ENCODE measurements at places on chromosomes 1 and 21.

DNA sequence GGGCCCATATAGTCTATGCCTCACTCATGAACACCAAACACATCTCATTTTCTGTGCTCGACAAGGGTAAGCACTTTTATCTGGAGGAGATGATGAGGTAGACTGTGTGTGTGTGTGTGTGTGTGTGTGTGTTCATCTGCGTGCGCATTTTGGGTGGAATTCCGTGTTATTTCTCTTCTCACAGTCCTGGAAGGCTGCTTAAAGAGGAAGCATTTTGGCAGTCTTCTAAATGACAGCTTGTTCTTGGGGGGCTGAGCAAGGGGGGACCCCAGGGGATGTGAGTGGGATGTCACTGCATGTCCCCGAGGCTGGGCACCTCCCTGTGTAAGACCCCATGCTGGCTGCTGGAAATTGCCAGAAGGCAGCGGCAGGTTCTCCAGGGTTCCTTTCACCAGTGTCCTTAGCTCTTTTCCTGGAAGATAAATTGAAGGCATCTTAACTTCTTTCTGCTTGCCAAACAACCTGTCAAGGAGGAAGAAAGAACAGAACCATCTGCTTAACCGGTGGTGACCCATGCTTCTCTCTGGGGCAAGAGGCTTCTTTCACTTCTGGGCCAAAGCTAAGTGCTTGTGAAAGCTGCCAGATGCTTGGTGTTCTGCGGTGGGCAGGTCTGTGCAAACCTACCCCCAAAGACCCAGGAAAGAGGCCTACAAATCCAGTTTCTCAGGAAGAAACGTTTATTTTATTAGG lies 9.9 kb upstream of the RD3 start:
- DNase-seq: no peak
- H3K27ac ChIP-seq: no peak overlapping the region
- H3K36me3 ChIP-seq: no peaks in the 10 kb centered on the region
- no peak overlapping the region for H3K4me3 ChIP-seq

GRCh38 chr1:6832531-6833188 lies 47.4 kb downstream of the CAMTA1 start:
- H3K27ac ChIP-seq: no peak overlapping the region
- H3K4me1 ChIP-seq: peaks cover 3% of the 10 kb centered on the region
- no peaks in the 10 kb centered on the region for H3K27me3 ChIP-seq
- H3K36me3 ChIP-seq: peaks cover 12% of the 10 kb centered on the region
- H3K4me3 ChIP-seq: no peak overlapping the region
- DNase-seq: no peak

- peaks cover 2% of the 10 kb centered on the region for H3K27me3 ChIP-seq
- peaks cover 6% of the 10 kb centered on the region for H3K4me1 ChIP-seq
- no peak for DNase-seq
Measured at GRCh38 chr1:84632673-84633434, 57.4 kb downstream of the SSX2IP start.

DNA sequence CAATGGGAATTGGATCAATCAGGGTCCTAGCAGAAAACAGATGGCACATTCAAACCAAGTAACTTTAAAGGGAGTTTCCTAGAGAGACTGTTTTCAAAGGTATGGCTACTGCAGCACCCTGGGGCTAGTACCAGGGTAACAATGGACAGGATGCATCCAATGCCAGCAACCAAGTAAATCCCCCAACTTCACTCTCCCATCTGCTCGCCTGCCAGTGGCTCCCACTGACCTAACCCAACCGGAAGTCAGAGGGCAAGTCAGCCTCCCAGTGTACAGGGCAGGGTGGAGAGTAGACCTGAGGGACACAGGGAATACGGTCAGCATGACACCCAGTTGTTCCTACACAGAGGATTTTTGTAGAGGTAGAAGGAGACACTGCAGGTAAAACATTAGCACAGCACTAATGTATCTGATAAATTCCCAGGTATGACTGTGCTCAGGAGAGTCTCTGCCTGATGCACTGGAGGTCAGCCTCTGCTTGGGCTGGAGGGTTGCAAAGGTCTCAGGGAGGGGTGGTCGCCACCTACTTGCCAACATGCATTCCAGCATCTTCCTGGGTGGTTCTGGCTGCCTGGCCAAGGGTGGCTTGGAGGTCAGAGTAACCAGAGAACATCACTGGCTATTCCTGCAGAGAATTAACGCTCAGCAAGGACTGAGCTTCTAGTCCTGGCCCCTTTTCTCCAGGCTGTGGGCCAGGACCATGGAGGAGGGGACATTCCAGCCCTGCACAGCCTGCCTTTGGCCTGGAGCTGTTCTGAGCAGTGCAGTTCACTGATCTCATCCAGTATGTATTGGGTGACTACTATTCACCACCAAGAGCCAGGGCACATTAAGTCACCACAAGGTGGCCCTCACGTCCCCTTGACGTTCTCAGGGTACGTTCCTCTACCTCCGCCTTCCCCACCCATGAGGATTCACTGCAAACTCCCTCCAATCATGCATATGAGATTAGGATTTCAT lies 5.1 kb upstream of the GJA4 start:
- peaks cover 11% of the 10 kb centered on the region for H3K4me1 ChIP-seq
- no peak overlapping the region for H3K4me3 ChIP-seq
- DNase-seq: no peak
- no peaks in the 10 kb centered on the region for H3K36me3 ChIP-seq
- peaks cover 39% of the 10 kb centered on the region for H3K27me3 ChIP-seq
- no peak overlapping the region for H3K27ac ChIP-seq

DNA sequence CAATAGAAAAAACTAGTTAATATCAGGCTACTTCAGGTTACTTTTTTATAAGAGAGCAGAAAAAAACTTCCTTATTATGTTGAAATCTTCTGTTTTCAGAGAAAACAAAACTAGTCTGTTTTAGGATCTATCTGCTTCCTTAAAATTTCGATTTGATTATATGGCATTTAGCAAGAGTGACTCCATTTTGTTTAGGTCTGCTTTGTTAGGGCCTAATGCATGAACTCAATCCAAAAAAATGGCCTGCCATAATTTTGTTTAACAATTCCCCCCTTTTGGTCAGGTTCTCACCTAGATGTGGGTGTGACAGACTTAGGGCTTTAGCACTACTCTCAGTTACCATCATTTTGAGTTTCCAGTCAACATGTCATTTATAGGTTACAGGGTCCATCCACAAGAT lies 89.8 kb upstream of the GNG12 start:
- peaks cover 7% of the 10 kb centered on the region for H3K27me3 ChIP-seq
- H3K4me1 ChIP-seq: no peaks in the 10 kb centered on the region
- H3K4me3 ChIP-seq: no peak overlapping the region
- H3K36me3 ChIP-seq: no peaks in the 10 kb centered on the region
- no peak for DNase-seq
- H3K27ac ChIP-seq: no peak overlapping the region

GRCh38 chr1:43803646-43804045 lies 96.3 kb downstream of the ST3GAL3 start:
- H3K36me3 ChIP-seq: peaks cover 13% of the 10 kb centered on the region
- H3K27ac ChIP-seq: no peak overlapping the region
- no peak for DNase-seq
- H3K4me1 ChIP-seq: peaks cover 14% of the 10 kb centered on the region

DNA sequence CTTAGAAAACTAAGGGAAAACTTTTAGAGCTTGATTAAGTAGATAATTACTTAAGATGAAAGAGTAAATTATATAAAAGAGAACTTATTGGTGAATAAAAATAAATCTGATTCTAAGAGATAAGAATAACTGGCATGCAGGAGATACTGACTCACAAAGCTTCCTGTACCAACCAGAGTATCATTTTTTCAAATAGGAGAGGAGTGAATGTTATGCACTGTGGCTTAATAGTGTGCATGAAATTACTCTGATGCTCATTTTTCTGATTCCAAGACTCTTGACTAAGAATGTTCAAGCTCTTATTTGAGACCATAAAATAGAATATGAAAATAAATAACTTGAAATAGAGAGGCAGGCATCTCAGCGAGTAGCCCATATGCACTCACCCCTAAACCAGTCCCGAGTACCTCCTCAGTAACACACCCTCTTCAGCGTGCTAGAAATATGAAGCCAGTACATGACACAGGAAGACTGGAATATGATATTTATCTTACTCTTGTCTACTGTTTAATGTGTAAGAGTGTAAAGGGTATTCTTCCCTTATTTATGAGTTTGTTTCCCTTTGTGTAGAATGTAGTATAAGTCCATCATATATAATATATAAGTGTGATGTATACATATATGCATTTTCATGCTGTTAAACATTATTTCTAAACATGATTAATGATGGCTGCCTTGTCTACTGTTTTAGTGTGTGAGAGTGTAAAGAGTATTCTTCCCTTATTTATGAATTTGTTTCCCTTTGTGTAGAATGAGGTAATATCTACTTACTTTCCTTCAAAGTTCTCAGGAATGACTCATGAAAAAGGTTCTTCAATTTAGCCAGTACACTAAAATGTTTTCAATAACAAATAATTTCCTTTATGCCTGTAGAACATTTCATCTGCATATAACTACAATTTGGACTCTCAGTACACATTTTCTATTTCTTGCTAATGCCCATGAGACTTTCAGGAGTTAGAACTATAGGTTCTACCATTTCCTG lies 99.2 kb upstream of the PALMD start:
- no peak overlapping the region for H3K27ac ChIP-seq
- DNase-seq: no peak
- no peak overlapping the region for H3K4me3 ChIP-seq
- H3K4me1 ChIP-seq: no peaks in the 10 kb centered on the region
- no peaks in the 10 kb centered on the region for H3K36me3 ChIP-seq
- H3K27me3 ChIP-seq: peaks cover 3% of the 10 kb centered on the region

GRCh38 chr1:233459470-233459945 lies 132.0 kb downstream of the MAP3K21 start:
- no peaks in the 10 kb centered on the region for H3K4me1 ChIP-seq
- H3K27me3 ChIP-seq: peaks cover 3% of the 10 kb centered on the region
- DNase-seq: no peak
- H3K27ac ChIP-seq: no peak overlapping the region

DNA sequence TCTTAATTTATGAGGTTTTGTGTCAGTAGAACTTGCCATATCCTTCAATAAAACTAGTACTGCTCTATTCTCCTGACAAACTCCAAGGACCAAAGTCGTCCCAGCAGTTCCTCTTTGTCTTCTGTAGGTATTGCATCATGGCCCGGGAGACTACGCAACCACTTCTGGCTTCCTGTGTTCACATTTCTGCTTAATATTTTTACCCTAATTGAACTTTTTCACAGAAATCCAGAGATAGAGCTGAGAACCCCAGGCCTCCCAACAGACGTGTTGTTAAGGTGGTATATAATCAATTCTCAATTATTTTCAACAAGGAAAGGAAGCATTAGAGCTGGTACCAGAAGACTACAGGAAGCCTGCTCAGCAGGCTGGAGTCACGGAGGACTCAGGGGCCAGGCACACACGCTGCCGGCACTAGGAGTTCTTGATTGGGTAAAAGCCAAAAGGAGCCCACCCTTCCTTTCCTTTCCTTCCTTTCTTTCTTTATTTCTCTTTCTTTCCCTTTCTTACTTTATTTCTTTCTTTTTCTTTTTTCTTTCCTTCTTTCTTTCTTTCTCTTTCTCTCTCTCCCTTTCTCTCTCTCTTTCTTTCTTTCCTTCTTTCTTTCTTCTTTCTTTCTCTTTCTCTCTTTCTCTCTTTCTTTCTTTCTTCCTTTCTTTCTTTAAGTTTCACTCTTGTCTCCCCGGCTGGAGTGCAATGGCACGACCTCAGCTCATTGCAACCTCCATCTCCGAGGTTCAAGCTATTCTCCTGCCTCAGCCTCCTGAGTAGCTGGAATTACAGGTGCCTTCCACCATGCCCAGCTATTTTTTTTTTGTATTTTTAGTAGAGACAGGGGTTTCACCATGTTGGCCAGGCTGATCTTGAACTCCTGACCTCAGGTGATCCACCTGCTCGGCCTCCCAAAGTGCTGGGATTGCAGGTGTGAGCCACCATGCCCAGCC lies 173.7 kb downstream of the ZBTB18 start:
- no peak overlapping the region for H3K27ac ChIP-seq
- peaks cover 3% of the 10 kb centered on the region for H3K27me3 ChIP-seq
- no peaks in the 10 kb centered on the region for H3K36me3 ChIP-seq
